ENCODE measurements at places on chromosomes 11 and 22.

- no peak for DNase-seq
These were observed 2.0 kb downstream of the PACS1 start for GRCh38 chr11:66072081-66072480.

GRCh38 chr22:37309211-37310074 is 27.1 kb downstream of the CYTH4 start:
- peak; percentile 42 for DNase-seq

- no peak for DNase-seq
These were observed 23.4 kb downstream of the LDHAL6A start for GRCh38 chr11:18479063-18479462.

GRCh38 chr11:133065847-133066485 is 466.3 kb downstream of the OPCML start:
- no peak for DNase-seq

DNA sequence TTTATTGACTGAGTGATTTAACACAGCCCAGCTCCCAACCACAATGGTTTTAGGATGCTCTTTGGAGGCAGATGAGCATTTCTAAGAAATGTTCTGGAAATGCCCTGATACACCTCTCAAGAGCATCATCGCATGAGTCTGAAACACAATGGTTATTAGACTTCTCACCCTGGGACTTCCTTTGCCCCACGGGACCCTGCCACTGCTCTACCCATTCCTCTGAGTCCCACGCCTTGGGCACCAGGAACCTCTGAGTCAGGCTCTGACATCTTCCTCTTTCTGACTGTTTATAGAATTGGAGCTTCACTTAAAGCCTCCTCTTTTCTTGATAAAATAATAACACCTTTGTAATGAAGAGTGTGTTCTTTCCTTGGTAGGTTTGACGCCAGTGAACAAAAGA is 85.6 kb upstream of the PARVA start:
- no peak for DNase-seq

- DNase-seq = peak; percentile 6
These were observed 11.7 kb downstream of the TECTA start for GRCh38 chr11:121112498-121113455.

GRCh38 chr11:1029654-1030053 is 6.9 kb downstream of the MUC6 start:
- no peak for DNase-seq

All from CD4-positive, alpha-beta T cell treated with Interleukin-1 beta for 1 hour (primary cell).